Cardiac fibroblast (primary cell): ENCODE measurements at places on chromosomes 1 and 21.

DNA sequence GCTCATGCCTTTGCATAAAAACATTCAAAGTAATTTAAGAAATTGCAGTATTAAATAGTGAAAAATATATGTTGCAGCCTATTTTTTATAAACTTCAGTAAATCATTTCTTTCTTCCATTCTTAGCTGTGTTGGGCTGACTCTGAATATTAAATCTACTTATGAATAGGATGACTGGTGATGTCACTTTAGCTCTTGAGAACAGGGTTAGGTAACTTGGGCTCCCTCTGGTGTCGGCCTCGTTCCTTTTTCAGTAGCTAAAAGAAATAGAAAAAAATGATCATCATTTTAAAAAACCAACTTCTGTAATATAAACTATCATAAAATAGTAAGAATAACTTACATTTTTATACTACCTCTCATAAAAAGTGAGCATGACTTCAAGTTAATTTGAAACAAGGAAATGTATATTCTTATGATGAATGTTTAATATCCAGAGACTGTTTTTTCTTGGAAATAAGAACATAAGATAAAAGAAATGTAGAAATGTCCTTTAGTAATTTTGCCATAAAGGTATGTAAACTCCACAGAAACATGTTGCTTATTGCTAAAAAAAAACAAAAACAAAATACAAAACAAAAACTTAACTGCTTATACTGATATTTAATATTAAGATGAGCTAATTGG is 26.8 kb upstream of the NCAM2 start:
- peak; percentile 71 for DNase-seq

DNA sequence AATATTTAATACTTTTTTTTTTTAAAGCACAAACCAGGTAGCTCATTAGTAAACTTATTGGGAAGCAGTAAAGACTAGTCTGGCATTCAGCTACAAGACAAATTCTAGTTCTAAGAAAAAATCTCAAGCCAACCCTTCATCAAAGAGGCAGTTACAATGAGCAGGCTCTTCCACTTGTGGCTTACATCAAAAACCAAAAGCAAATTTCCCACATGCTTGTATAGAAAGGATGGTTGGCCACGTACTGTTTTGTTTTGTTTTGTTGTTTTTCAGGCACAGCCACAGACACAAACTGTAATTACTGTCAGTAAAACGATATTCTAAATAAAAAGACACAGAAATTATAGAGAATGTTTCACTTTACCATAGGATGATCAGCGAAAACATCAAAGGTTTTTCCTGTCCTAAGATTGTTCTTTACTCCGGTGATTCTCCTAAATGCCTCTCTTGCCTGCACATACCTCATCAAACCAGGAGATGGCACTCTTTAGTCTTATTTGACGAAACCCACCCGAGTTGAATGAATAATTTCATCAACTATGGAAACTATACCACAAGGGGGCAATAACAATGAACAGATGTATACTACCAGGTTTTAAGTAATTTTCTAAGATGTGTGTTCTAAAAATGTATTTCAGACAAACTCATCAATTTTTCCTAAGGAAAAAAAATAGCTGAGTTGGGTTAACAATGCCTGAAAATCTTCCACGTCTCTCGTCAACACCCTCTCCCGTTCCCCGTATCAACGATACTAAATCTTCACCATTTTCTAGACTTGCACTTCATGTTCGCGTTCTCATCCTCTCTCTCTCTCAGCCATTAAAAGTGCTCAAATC is 26.9 kb downstream of the RPL5 start:
- DNase-seq: peak; percentile 91

DNA sequence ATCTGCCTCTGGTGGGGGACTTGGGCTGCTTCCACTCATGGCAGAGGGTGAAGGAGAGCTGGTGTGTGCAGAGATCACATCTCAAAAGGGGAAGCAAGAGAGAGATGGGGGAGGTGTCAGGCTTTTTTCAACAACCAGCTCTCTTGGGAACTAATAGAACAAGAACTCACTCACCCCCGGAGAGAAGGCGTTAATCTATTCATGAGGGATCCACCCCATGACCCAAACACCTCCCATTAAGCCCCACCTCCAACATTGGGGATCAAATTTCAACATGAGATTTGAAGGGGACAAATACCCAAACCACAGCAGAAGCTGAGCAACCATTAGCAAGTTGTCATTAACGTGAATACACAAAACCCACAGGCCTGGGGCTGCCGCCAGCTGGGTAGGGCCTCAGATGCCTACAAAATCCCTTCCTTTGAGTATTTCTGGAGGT is 12.0 kb upstream of the VWA5B1 start:
- DNase-seq: no peak

GRCh38 chr1:226708342-226708780 is 30.7 kb downstream of the ITPKB start:
- peak; percentile 92 for DNase-seq

DNA sequence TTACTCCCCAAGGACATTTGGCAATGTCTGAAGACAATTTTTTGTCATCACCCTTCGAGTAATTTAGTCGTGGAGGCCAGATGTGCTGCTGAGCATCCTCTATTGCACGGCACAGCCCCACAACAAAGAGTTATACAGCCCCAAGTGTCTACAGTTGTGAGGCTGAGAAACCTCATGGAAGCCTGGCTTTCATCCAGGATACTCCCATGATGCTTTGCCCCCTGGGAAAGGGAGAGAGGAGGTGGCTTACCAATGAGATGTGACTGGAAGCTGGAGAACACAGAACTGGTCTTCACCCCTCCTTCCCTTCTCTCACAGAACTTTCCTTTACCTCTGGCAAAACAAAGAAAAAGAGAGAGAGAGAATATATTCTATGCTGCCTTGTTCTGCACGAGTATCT is 150.9 kb upstream of the VAMP3 start:
- no peak for DNase-seq

DNA sequence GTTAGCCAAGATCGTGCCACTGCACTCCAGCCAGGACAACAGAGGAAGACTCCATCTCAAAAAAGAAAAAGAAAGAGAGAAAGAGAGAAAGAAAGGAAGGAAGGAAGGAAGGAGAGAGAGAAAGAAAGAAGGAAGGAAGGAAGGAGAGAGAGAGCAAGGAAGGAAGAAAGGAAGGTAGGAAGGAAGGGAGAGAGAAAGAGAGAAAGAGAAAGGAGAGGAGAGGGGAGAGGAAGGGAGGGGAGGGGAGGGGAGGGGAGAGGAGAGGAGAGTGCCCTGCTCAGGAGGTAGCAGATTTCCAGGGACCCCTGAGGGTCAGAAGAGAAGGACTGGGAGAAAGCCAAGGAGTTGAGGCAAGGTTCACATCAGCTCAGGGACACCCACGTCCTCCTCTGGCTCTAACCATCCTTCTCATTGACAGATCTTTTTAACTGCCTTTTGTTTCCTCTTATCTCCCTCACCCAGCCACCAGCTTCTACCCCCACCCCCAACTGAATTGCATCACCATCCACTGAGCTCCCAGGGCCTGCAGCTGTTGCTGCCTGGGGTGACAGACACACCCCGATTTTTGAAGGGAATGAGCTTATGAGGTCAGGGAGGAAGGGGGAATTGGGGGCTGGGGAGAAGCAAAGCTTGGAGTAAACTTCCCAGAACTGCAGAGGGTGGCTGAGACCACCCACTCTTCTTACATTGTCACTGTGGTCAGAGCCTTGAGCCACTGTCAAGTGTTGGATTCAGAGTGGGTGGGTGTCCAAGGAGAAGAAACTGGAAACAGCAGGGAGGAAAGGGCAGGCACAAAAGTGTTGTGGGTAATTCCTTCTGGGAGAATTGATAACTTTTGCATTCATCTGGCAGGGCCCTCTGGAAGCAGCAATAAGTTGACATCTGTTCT is 91.6 kb downstream of the GLUL start:
- peak; percentile 34 for DNase-seq

DNA sequence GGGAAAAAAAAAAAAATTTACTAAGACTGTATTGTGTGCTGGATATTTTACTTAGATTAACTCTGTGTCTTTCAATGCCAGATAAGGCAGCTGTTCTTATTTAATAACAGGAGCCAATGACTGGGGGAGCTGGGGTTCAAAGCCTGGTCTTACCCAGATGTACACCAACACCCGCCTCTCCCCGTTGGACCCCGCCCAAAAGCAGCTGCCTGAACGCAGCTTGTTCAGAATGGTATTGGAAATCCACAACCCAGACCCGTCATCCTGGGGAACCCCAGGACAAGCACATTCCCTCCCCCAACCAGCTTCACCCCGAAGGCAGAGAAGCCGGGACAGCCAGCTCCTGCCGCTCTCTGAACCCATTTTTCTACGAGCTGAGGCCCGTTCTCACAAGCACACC is 113.6 kb upstream of the TMPRSS2 start:
- DNase-seq: no peak

DNA sequence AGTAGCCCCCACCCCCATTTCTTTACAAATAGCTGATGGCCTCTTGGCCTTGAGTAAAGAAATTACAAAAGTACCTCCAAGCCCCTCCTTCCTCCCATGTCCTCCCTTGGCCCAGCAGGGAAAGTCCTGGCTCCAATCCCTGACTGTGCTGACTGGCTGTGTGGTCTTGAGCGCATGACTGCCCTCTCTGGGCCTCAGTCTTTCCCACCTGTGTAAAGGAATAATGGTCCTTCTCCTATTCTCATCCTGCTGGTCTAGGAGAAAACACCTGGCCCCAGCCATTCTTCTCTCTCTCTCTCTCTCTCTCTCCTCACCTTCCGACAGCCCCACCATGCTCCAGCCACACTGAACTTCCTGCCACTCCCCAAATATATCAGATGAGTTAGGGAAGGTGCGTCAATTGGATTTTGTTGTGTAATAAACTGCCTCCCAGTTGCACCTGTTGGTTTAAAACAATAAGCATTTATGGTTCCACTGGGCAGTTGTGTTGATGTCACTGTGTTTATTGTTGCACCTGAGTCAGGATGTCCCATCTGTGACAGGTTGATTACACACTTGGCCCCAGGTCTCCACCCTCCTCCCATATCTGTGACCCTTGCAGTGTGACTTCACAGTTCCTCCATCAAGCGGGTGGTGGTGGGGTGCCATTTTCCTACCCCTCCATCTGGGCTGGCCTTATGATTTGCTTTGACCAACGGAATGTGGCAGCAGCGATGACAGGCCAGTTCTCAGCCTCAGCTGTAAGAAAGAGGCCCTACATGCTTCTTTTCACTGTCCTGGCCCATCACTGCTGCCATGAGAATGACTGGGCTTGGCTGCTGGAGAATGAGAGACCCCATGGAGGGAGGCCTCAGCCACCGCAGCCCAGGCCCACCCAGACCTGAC is 22.3 kb upstream of the LRP8 start:
- DNase-seq: no peak

- DNase-seq: peak; percentile 42
Measured at GRCh38 chr1:156241311-156241811, 623 bp upstream of the BGLAP start.

DNA sequence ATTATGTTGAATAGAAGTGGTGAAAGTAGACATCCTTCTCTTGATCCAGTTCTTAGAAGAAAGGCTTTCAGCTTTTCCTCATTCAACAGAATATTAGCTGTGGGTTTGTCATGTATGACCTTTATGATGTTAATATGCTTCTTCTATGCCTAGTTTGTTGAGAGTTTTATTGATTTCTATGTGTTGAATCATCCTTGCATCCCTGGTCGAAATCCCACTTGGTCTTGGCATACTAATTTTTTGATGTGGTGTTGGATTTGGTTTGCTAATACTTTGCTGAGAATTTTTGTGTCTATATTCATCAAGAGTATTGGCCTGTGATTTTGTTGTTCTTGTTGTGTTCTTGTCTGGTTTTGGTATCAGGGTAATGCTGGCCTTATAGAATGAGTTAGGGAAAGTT is 20.9 kb downstream of the CD55 start:
- DNase-seq: no peak

DNA sequence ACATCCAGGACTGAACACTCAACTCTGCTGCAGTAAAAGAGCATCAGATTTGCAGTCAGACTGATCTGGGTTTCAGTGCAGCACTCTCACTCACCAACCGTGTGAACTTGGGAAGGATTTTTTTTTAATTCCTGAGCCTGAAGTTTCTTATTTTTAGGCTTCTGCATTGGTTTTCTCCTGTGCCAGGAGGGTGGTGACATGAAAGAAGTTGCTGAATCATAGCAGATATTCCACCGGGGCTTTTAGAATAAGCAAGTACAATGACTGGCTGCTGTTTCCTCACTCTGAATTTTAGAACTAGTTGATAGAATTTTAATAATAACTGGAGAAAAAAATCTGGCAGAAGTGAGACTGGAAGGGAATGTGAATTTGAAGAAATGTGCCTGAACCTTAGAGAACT is 11.6 kb downstream of the ADAM30 start:
- DNase-seq: peak; percentile 58

DNA sequence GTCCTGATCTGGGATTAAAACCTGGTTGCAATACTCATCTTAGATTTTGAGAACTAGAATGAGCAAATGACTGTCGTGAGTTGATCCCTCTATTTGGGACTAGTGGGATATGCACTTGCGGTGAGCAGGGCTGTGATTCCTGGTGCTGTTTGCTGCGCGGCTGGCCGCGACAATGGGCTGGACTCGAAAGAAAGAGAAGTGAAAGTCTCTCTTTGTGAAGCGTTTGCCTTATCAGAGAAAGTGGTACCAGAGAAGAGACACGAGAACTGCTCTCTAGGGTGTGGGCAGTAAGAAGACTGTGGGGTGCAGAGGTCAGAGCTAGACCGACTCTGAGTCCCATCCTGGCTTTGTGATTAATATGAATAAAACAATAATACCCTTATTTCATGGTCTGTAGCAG is 8.6 kb downstream of the ST6GALNAC3 start:
- DNase-seq: no peak

DNA sequence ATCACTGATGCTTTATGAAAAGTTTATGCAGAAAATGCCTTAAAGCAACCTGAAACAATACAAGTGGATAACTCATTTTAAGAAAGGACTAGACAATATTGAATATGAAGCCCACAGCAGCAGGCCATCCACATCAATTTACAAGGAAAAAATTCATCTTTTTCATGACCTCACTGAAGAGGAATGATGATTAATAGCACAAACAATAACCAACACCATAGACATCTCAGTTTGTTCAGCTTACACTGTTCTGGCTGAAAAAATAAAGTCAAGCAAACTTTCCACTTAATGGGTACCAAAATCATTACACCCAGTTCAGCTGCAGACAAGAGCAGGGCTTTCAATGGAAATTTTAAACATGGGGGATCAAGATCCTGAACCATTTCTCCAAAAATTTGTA is 380.6 kb upstream of the NEGR1 start:
- peak; percentile 45 for DNase-seq

DNA sequence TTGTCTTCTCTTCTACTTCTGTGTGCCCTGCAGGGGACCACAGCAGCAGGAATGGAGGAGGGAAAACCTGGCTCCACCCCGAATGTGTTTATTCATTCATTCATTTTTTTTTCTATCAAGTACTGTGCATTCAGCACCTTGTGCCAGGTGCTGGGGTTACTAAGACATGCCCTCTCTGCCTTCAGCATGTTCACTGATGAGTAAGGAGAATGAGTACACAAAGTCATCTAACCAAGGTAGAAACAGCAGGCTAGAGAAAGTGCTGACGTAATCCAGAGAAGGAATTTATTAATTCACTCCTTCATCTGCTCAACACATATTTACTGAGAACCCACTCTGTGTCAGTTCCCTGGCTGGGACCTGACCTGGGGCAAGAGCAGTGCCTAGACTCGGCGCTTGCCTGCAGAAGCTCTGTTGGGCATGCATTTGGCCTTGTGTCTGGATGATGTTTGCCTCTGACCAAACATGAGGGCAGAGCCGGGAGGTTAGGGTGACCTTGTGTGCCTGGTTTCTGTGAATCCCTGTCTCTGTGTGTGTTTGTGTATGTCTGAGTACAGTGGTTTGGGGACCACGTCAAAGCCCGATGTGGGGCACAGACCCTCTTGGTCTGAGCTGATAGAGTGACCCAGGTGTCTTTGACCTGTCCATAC is 3.3 kb upstream of the MYOG start:
- no peak for DNase-seq

- DNase-seq: no peak
Measured at GRCh38 chr21:14318578-14318977, 64.4 kb downstream of the HSPA13 start.
